ENCODE measurements at places on chromosomes 7 and 10.

DNA sequence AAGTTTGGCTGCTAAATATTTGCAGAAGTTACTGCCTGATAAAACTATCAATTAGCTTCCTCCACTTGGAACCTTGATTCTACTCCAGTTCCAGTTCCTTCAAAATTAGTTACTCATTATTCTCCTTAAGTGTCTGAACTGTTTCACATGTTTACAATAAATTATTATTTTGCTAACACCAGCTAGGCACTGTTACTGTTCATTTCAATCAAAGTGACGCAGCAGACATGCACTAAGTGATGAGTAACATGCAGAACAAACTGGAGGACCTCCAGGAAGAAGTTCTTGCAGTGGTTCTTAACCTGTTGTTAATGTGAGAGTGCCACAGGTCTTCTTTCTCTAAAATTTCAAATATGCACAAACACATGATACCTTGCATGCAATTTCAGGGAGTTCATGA lies 491.8 kb upstream of the SEMA3A start:
- no peak for DNase-seq

- DNase-seq = no peak
Observed at GRCh38 chr7:87625101-87625500, 3.1 kb upstream of the RUNDC3B start.

- no peak for DNase-seq
Observed at GRCh38 chr10:90998733-90999511, 78.0 kb upstream of the ANKRD1 start.

DNA sequence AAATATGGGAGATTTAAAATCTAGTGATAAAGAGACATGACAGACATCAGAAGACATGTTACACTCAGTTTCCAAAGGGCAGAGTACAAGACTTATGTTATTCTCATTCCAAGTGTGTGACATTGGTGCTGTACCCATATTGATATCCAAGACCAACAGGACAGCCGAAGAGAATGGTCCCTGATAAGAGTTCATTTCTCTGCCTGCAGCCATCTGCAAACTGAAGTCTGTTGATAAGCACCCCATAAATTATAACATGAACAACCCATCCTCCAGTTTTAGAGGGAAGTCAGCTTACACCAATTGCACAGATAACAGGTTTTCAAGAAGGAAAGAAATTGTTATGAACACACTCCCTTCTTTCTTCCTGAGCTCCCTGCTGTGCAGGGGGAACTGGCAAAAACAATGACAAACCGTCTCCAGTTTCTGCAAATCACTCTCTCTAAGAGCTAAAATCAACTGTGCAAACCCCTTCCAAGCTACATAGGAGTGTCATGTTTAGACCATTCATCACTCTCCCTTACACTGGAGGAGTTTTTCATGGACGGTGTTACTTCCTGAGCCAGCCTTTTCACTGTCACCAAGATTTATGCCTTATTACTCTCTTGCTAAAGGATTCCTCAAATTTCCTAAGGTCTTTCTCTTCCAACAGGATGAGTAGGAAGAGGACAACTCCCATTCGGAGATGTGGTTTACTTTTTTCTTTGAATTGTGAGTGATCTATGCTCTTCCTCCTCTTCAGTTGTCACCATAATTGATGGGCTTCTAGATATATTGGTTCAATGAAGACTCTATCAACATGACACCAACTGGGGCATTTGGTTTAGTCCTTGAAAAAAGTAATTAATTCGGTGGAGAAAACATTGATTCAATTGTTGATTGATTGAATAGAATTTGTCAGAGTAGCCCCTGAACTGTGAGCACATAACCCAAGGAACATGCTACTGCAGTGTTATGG lies 80.3 kb upstream of the FAM171A1 start:
- no peak for DNase-seq

DNA sequence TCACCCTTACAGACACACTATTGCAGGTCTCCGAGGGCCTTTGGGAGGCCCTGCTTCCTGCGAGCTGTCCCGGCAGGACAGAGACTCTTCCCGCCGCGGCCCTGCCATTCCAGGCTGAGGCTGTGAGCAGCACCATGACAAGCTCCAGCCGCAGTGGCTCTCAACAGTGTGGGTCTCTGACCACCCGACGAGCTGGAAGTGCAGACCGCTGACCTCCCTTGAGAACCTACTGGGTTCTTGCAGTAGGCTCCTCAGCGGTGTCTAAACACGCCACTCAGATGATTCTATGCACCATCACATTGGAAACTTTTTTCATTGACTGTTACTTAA lies 303.4 kb downstream of the WDR37 start:
- DNase-seq = no peak

GRCh38 chr7:43450894-43451293 lies 132.0 kb upstream of the STK17A start:
- no peak for DNase-seq

DNA sequence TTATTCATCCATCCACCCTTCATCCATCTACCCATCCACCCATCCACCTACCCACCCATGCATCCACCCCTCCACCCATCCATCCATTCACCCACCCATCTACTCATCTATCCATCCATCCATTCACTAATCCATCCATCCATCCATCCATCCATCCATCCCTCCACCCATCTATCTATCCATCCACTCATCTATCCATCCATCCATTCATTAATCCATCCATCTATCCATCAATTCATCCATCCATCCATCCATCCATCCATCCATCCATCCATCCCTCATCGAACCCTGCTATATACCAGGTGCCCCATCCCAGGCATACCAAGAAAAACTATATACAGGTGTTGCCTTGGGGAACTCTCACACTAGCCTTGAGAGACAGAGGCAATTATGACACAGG lies 7.1 kb upstream of the CCL24 start:
- DNase-seq = no peak

DNA sequence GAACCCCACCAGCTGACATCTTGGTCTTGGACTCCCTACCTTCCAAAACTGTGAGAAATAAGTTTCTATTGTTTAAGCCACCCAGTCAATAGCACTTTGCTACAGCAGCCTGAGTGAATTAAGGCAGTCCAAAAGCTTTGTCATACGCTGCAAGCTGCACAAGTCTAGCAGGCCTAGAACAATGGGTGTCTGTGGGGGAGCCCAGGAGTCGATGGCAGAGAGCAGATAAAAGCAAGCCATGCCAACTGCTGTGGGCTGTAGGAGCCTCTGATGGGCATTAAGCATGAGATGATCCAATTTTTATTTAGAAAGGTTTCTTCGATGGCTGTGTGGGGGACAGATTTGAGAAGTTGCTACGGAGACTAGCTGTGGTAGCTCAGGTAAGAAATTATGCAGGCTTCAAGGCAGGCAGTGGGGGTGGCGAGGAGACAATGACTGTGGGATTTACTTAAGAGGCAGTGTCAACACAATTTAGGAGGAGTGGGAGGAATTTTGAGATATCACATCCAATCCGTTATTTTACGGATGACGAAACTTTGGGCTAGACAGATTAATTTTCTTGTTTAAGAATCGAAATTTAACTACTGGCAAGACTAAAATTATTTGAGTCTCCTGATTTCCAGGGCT lies 110.4 kb downstream of the NRCAM start:
- DNase-seq = no peak

DNA sequence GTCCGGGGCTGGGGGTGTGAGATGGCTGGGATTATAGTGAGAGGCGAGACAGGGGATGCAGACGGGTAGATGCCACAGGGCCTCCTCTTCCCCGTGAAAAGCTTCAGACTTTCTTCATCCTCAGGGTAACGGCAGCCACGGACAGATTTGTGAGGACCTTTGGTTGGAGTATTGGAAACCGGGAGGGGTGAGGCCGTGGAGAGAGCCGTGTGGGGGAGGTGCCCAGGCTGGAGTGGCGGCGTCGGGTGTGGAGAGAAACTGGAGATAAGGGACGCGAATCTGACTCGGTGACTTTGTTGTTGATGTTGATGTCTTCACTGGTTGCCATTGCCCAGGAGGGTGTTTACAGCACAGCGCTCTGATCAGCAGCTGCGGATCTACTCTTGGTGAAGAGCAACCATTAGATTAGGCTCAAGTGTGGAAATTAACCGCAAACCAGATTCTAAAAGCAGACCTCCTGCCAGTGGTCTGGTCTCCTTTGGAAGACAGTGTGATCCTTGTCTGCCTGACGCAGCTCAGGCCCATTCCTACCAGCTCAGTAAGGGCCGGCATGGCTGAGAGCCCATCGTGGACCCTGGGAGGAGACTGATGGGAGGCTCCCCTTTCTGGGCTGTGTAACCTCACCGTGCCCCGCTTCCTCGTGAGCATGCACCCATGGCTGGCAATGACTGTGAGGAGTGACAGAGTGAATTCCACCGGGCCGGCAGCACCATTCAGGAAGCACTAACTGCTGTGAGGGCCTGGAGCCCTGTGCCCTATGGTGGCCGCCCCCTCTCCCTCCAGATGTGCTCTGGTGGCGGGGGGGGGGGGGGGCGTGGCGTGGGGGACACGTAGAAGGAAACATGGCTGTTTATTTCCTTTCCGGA lies 90.3 kb downstream of the INPP5A start:
- DNase-seq = peak; percentile 17

GRCh38 chr10:63084690-63085382 lies 48.3 kb upstream of the NRBF2 start:
- no peak for DNase-seq

DNA sequence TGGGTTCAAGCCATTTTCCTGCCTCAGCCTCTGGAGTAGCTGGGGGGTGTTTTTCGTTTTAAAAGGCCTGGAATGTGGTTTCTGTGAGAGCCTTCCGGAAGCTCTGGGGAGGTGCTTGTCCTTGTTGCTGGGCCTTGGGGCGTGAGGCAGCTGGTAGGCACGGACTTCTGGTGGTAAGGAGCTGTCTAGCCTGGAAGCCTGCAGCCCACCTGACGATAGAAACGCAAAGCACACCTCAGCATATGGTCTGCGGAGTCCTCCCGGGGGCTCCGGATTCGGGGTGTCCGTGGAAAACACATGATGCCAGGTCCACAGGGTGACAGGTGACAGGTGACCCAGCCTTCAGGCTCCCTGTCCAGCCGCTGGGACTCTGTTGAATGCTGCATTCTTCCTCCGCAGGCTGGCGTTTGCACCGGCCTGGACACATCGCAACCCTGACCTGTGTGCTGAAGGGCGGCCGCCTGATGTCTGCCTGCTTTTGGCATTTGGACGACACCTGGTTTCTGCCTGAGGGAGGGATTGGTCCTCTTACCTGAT lies 37.3 kb downstream of the INPP5A start:
- DNase-seq = no peak

GRCh38 chr7:143269251-143269650 lies 6.0 kb downstream of the GSTK1 start:
- DNase-seq = no peak

DNA sequence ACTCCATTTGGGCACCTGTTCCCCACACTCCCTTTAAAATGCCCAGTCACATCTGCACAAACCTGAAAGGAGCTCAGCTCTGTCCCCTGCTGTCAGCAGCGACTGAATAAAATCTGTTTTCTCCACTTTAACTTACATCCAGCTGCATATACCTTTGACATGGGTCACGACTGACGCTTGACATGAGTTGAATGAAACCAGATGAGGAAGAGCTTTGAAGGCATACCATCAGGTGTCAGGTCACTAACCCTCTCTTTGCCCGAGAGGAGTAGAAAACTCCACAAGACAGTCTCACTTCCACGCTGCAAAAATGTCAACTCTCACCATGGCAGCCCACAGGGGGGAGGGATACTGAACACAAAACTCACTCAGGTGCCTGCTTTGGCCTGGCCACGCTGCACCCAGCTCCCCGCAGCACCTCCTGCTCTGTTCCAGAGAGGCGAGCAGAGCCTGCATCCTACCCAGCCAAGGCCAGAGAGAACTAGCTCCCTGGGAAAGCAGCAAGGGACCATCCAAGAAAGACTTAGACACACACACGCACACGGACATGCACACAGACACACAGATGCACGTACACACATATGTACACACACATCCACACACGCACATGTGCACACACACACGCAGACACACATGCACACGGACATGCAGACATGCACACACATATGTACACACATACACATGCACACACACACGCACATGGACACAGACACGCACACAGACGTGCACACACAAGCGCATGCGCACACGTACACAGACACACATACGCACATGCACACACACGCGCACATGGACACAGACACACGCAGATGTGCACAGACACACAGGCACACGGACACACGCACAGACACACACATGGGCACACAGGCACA lies 191.0 kb downstream of the MAD1L1 start:
- DNase-seq = no peak

GRCh38 chr7:138001529-138002095 lies at the start of gene CREB3L2:
TSS of gene CREB3L2 (minus strand) at chr7:138002086. CDS start at chr7:138001705, 381 bp downstream.
- DNase-seq = peak; percentile 55

DNA sequence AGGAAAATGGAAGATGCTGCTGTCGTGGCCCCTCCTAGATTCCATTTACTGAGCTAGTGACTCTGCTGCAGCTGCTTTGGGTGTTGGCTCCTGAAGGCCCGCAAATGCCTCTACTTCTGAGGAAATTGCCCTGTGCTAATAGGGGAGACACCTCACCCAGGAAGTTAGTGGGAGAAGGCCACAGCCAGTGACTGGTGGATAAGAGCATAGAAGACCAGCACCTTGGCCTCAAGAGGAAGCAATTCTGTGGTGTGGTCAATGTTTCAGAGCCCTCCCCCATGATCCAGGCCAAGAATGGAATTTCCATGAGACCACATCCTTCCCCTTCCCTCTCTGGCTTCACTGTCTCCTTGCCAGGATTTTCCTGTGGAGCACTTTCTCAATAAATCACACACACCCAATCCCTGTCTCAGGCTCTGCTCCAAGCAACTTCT lies 25.0 kb upstream of the FZD1 start:
- peak; percentile 79 for DNase-seq

Measured in suppressor macrophage treated with lipopolysaccharide for 4 hours (primary cell).